Skin of body (tissue), 3 donors: ENCODE measurements at places on chromosomes 16 and 17. TPM values are rescaled to one million over a fixed set of nuclear protein-coding genes. Genes with fewer than 3 reads are reported as not detected.

GRCh38 chr17:74633326-74633725 is 9.8 kb upstream of the CD300E start:
- DNase-seq, result no peak

CLDN9 gene
- 0.39 TPM for total RNA-seq

KRT20 gene
- 0.39 TPM for total RNA-seq

CCL17 gene
- 0.49 TPM for total RNA-seq
